ENCODE measurements at places on chromosomes 7 and 10.

DNA sequence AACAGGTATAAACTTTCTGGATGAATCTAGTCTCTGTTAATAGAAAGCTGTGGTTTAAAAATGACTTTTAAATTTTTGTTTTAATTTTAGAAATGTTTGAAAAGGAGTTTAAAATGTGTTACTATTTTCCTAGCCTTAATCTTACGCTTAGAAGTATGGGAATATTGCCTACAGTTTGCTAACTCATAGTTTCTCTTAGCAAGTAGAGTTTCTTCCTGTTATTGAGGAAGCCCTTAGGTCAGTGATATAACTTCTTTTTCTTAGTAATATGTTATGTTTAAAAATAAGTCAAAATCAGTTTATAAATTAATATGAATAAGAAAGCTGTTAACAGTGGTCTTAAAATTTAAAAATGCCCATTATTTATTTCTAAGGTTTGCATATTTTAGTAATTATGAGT is 3.1 kb downstream of the STARD3NL start:
- DNase-seq: no peak

DNA sequence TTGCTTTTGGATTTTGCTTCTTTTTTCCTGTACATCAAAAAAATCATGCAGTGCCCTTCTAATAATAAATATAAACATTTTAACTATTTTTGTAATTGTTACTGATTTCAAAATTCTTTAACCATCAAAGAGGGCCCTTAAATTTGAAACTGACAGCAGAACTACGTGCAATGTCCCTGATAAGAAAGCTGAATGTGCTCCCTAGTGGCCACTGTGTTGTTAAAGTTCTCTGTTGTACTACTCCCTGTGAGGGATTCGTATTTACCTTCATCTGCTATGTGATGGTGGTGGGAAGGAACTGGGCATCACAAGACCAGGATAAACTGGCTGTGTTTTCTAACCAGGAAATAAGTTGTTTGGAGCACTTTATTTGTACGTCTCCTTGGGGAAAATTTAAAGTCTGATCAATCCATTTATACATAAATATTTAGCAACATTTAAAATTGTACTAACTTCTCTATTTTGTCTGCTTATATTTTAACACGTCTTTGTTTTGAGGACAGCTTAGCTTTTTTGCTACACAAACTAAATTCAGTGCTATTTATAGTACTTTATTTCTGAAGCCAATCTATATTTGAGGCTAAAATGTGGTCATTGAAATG is 322.4 kb downstream of the HGF start:
- no peak for DNase-seq

DNA sequence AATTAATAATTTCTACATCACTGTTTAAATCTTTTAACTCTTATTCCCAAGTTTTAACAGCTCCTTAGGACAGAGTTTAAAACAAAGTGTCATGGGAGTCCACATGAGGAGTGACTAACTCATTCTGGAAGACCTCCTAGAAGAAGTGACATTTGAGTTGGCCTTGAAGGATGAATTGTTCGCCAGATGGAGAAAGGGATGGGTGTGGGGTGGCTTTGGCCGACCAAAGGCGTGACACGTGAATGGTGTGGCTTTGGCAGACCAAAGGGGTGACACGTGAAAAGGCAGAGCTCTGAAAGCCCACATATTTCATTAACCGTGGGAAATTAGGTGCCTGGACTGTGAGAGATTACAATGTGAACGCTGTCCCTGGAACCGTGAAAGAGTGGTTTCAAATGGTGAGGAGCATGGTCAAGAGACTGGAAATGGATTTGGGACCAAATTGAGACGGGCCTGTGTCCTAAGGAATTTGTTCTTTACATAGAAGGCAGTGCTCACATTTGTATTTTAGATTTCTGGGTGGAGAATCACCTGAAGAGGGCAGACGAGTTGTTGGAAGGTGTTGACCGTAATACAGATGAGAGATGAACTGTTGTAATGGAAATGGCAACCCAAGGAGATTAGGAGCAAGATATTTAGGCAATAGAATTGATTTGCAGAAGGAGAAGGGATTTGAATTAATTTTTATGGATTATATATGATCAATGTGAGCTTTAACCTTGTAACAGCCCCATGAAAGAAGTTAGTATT is 228.1 kb downstream of the BICC1 start:
- DNase-seq: no peak

DNA sequence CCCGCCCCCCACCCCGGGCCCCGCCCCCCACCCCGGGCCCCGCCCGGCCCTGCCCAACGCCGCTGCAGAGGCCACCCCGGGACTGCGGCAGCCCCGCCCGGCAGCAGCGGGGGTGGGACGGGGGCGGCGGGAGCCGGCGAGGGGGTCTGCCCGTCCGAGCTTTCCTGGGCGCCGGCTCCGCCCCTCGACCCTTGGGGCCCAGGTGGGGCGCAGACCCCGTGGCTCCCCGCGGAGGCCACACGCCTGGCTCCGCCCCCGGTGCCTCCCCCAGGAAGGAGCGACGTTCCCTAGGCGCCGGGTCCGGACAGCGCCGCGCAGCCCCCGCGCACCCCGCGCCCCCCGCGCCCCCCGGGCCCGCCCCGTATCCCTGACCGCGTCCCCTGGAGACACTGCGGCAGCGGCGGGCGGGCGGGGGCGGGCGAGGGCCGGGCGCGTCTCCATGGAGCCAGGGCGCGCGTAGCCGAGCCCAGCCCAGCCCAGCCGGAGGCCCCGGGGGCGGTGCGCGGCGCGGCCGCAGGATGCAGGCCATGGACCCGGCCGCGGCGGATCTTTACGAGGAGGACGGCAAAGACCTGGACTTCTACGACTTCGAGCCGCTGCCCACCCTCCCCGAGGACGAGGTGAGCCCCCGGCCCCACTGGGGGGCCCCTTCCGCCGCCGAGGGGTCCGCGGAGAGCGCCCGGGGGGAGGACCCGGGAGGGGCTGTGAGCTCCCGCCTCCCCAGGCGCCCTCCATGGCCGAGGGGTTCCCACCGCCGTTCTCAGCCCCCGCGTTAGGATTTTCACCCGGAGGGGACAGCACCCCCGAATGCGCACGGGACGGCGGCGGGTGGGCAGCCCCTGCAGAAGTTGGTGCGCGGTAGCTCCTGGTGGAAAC is at the start of gene KNDC1:
Gene KNDC1 (plus strand): TSS at position 270 of the 876 bp plus-strand sequence. CDS start 249 bp downstream, at position 519.
- DNase-seq: no peak

GRCh38 chr7:157222687-157223086 is 84.0 kb downstream of the UBE3C start:
- no peak for DNase-seq

DNA sequence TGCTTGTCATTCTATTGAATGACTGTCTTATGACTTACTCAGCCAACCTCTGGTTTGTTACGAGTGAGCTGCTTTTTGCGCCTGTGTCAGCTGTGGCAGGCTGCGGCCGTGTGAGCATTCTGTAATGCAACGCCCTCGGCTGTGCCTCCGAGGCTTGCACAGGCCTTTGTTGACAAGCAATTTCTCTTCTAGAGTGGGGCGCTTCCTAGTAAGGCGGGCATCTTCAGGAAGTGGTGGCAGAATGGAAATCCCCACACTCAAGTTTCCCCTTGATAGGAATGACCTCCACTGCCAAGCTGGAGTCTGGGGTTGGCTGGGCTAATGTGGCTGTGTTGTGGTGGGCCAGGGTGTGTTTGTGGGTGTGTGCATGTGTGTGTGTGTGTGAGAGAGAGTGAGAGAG is 20.2 kb upstream of the TMEM178B start:
- no peak for DNase-seq

- no peak for DNase-seq
Measured at GRCh38 chr10:75008952-75009351, 102.5 kb upstream of the SAMD8 start.

- no peak for DNase-seq
Measured at GRCh38 chr10:60086421-60086820, 180.1 kb upstream of the CCDC6 start.

DNA sequence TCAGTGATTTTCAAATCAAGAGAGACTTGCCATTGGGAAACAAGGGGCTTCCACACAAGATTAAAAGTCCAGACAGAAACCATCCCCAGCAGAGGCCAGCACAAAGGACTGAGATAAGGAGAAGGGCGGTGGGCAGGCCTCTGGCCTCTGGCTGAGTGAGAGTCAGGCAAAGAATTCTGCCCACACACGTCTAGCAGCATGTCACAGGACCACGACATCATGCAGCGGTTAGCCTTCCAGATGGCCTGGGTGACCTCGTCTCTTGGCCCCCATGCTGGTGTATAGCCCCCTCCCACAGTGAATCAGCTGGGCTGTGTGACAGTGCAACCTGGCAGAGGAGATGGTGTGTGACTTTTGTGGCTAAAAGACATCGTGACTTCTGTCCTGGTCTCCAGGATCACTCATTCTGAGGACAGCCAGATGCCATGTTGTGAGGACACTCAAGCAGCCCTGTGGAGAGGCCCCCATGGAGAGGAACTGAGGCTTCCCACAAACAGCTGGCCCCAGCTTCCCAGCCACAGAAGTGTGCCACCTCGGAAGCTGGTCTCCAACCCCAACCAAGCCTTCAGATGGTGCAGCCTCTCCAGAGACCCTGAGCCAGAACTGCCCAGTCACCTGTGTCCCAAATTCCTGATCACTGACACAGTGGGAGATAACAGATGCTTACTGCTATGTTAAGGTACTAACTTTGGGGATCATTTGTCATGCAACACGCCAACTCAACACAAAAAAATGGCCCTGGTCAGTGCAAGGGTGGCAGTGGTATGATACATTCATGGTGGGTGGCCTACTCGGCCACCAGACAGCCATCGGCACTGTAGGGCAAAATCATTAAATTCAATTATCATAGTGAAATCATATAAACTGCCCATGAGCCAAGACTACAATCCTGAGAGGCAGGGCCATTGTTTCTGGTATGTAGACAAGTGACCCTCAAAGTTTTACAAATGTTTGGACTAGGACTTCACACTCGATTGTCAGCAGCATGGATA is 73.2 kb downstream of the TNS3 start:
- DNase-seq: no peak

DNA sequence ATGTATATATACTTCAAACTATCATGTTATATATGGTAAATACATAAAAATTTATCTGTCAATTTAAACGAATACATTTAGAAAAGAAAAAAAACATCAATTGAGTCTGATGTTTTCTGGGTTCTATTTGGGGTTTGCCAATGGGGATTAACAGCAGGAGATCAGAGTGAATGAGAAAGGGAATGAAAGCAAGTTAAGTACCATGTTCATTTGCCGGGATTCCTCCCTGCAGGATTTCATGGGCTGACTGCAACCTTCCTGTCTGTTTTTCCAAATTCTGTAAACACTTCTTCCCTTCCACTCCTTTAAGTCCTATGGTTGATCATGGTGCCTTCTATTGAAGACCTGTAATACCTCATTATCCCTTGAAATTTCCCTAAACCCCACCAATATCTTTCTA is 33.9 kb upstream of the SEMA3A start:
- DNase-seq: no peak

DNA sequence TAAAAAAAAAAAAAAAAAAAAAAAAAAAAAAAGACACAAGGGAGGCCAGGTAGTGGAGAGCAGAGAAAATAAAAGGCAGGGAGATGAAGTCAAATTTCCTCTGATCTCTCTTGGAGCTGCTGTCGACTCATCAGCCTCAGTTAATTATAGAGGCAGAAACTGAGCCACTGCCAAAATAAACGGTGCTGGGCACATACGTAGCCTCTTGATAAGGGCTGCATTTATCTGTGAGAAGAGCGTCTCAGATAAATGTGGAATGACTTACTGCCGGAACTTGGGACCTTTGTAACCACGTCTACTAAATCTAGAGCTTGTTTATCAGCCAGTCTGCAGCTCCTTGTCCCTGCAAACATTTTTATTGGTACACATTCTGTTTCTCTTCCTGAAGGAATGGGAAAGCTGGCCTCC is 162.3 kb downstream of the BAMBI start:
- no peak for DNase-seq

DNA sequence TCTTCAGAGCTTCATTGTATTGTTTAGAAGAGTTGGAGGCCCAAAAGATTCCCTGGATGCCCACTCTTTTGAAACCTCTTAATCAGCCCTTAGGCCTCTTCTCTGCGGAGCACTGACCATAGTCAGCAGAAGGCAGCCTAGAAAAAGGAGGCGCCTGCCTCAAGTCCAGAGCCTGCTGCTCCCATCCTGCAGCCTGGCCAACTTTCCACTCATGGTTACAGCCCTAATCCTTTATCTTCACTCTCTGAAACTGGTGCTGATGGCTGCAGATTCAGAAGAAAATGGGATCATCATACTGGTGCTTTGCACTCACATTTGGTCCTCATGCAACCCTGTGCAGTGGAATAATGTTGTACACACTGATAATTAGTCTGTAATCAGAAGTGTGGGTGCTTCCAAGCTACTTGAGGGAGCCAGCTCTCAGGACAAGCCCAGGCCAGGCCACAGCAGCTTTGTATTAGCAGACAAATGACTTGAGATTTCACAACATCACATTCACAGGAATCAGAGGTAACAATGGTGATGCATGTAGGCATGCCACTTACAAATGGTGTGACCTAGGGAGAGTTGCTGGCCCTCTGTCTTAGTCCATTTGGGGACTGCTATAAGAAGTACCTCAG is 272.9 kb downstream of the GALNT17 start:
- no peak for DNase-seq

GRCh38 chr7:80940539-80941207 is 21.8 kb upstream of the SEMA3C start:
- no peak for DNase-seq

- DNase-seq: no peak
Measured at GRCh38 chr7:55641811-55642210, 69.5 kb upstream of the VOPP1 start.

- DNase-seq: no peak
Measured at GRCh38 chr7:70812511-70812910, 319.4 kb upstream of the GALNT17 start.

- no peak for DNase-seq
Measured at GRCh38 chr10:75470901-75471300, 39.5 kb downstream of the LRMDA start.

GRCh38 chr7:64884913-64885370 is 18.1 kb upstream of the ZNF273 start:
- DNase-seq: no peak

- DNase-seq: no peak
Measured at GRCh38 chr10:92868557-92868956, 20.2 kb downstream of the EXOC6 start.

GRCh38 chr7:102215256-102215655 is 71.4 kb upstream of the SH2B2 start:
- DNase-seq: no peak

- no peak for DNase-seq
Measured at GRCh38 chr7:43631559-43631958, 48.7 kb downstream of the STK17A start.

- DNase-seq: no peak
Measured at GRCh38 chr10:25761937-25762336, 172.1 kb upstream of the MYO3A start.

DNA sequence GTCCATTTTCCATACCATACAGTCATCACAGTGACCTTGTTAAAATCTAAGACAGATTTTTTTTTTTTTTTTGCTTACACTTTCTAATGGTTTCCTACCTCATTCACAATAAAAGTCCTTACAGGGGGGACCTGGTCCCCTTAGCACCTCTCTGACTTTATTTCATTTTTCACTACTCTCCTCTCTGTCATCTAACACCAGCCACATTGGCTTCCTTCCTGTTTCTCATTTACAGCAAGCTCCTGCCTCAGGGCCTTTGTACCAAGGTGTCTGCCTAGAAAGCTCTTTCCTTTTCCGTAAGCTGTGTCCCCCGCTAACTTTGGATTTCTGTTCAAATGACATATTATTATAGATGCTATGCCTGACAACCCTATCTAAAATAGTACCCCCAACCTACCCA is 27.7 kb downstream of the CC2D2B start:
- no peak for DNase-seq
